ENCODE measurements at places on chromosomes 3 and 15. TPM values are rescaled to one million over a fixed set of nuclear protein-coding genes. Genes with fewer than 3 reads are reported as not detected.

CCRL2 gene
- polyA plus RNA-seq: 1.4 TPM

ACOX2 gene
- not detected for polyA plus RNA-seq

CHRNA3 gene
- polyA plus RNA-seq: not detected

CASR gene
- not detected for polyA plus RNA-seq

C3orf85 gene
- polyA plus RNA-seq: not detected

Data from immature natural killer cell (primary cell).